ENCODE measurements at places on chromosomes 1 and 21. TPM values are rescaled to one million over a fixed set of nuclear protein-coding genes. Genes with fewer than 3 reads are reported as not detected.
A peak's percentile ranks its signal among the peaks of the same experiment; 100 is the strongest.

DNA sequence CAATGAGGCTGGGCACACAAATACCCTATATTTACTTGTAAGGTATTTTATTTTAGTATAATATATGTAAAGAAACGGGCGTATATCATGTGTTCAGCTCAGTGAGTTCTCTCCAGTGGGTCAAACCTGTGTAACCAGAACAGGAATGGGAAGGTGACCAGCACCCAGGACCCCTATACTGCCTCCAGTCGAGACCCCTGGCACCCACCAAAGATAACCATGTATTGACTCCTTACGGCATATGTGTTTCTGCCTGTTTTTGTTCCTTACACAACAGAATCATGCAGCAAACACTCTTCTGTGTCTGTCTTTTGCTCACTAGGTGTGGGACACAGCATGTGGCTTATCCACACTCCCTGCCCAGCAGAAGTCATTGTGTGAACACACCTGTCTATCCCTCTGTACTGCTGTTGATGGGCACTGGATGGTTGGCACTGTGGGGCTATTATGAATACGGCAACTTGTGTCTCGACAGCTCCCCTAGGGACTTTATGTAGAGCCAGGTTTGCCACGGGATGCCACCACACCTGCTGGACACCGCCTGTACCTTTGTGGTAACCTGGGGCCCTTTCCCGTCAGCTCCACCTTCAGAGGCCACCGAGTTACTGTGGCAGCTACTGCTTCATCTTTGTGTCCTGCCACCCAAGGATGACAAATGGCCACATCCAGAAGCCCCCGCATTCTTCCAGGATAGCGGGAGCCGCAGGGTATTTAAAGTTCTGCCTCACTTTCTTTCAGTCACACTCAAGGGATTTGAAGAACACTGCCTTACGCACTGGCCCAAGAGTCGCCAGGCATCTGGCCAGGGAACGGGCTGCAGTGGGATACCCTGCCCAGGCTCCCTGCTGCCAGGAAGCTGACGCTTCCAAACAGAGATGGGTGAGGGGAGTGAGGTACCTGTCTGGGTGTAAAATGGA, 23.5 kb upstream of the C2CD2 start:
- DNase-seq = peak; percentile 18

Gene LTN1
- 29.8 TPM for total RNA-seq

DNA sequence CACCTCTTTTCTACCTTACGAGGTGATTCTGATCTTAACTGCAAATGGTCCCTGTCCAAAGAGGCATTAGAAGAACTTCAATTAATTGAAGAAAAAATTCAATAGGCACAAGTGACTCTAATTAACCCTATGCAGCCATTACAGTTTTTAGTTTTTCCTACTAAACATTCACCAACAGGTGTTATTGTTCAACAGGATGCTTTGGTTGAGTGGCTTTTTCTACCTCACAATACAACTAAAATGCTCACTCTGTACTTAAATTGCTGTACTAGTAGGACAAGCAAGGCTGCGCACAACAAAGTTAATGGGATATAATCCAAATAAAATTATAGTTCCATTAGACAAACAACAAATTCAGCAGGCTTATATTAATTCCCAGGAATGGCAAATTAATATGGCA, 11.6 kb upstream of the PM20D1 start:
- no peak for DNase-seq

DNA sequence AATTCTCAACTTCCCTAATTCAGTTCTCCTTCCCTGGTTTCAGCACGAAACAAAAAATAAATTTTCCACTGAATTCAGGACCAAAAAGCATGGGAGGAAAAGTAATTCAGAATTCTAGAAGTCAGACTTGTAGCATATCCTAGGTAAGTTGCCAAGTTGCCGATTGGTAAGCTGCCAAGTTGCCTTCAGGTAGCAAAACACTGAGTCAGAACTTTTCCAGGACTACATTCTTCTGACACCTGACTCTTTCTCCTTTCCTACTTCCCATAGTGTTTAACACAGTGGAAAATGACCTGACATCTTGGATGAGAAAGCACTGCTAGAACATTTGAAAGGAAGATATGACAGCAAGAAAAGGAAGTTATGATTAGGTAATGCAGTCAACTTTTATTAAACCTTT, 322.8 kb downstream of the SPATA17 start:
- DNase-seq = peak; percentile 59

All from breast epithelium (tissue), 4 donors.